ENCODE measurements at places on chromosomes 5 and 9.

- no peak for DNase-seq
Observed at GRCh38 chr5:173757403-173758209, 130.5 kb upstream of the CPEB4 start.

DNA sequence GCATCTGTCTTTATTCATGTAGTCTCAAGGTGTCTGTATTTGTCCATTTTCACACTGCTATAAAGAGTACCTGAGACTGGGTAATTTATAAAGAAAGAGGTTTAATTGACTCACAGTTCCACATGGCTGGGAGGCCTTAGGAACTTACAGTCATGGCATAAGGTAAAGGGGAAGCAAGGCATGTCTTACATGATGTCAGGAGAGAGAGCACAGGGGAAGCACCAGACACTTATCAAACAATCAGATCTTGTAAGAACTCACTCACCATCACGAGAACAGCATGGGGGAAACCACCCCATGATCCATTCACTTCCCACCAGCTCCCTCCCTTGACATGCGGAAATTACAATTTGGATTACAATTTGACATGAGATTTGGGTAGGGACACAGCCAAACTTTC lies 44.2 kb downstream of the NLN start:
- DNase-seq = no peak

GRCh38 chr5:58263296-58263695 lies 196.6 kb downstream of the PLK2 start:
- no peak for DNase-seq

GRCh38 chr5:123235781-123236180 lies 146.7 kb downstream of the PRDM6 start:
- DNase-seq = no peak

- DNase-seq = no peak
Observed at GRCh38 chr9:98536542-98537173, 172.1 kb downstream of the GABBR2 start.

GRCh38 chr5:135447298-135447929 lies at the start of gene DCANP1:
Gene DCANP1, minus strand, starts transcription at chr5:135447348. Its CDS starts 240 bp downstream, at chr5:135447108.
- DNase-seq = no peak

GRCh38 chr9:85079349-85079748 lies 409.8 kb downstream of the NTRK2 start:
- DNase-seq = no peak

DNA sequence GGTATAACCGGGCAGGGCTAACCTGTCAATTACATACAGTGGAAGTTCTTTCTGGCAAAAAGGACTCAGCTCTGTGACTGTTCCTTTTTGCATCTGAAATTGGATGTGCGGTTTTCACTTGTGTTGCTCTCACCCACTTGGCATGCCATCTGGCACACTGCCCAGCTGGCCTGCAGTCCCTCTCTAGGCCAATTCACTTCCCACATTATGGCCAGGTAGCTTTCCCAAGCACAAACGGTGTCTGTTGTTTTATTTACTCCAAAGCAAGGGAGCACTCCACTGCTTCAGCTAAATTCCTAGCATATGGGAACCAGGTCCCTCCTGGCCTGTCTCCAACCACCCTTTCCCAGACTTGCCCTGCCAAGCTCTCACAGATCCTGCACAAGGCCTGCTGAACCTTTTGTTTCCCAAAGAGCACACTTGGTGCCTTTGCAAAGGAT lies 132.5 kb downstream of the SEMA6A start:
- peak; percentile 17 for DNase-seq

DNA sequence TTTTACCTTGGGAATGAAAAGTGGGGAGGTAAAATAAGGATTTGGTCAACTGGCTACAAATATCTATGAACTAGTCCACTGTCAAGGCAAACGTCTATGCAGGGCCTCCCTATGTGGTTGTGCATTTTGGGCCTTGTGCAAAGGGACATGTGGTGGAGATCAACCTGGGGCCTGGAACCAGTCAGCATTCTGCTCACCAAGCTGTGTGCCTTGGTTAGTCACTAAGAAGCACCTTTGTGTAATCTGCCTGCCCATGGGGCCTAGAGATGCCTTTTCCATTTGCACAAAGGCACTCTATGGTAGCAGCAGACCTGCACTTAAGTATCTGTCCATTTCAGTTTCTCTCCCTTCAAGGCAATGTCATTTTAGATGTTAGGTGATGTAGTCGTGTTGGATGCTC lies 184.0 kb downstream of the GNAQ start:
- DNase-seq = no peak

- DNase-seq = no peak
Observed at GRCh38 chr9:135127718-135128670, 40.5 kb downstream of the OLFM1 start.

GRCh38 chr9:68731857-68732256 lies 26.8 kb downstream of the PIP5K1B start:
- no peak for DNase-seq

DNA sequence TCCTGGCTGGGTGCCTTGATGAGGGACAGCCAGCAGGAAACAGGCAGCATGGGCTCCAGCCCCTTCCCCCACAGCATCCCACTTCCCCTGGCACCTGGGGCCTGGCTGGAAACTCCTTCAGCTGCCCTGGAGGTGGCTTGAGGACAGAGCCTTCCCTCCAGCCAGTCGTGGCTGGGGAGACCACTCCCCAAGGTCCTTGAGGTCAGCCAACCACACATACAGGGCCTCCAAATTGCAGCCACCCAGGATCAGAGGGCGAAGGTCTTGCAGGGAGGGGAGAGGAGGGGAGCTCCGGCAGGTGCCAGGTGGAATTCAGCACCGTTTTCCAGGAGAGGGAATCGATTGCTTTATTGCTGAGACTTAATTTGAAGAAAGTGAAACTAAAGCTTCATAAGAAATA lies 280.4 kb downstream of the PBX3 start:
- no peak for DNase-seq

DNA sequence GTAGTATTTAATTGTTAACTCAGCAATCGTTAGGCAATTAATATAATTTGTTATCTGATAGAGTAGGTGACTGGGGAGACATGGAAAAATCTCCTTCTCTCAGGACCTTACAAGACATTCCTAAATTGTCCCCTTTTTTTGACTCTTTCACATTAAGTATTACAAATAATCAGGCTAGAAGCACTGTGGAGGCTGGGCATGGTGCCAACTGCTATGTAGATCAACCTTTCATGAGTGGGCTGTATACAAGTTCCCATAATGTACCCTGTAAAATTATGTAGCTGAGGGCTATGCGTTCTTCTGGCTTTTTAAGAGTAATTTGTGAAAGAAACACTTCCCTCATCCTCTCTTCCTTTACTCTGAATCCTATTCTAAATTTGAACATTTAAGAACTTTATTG lies 140.2 kb downstream of the NFIB start:
- no peak for DNase-seq

- no peak for DNase-seq
Observed at GRCh38 chr9:121895818-121896544, 197.1 kb downstream of the TTLL11 start.

DNA sequence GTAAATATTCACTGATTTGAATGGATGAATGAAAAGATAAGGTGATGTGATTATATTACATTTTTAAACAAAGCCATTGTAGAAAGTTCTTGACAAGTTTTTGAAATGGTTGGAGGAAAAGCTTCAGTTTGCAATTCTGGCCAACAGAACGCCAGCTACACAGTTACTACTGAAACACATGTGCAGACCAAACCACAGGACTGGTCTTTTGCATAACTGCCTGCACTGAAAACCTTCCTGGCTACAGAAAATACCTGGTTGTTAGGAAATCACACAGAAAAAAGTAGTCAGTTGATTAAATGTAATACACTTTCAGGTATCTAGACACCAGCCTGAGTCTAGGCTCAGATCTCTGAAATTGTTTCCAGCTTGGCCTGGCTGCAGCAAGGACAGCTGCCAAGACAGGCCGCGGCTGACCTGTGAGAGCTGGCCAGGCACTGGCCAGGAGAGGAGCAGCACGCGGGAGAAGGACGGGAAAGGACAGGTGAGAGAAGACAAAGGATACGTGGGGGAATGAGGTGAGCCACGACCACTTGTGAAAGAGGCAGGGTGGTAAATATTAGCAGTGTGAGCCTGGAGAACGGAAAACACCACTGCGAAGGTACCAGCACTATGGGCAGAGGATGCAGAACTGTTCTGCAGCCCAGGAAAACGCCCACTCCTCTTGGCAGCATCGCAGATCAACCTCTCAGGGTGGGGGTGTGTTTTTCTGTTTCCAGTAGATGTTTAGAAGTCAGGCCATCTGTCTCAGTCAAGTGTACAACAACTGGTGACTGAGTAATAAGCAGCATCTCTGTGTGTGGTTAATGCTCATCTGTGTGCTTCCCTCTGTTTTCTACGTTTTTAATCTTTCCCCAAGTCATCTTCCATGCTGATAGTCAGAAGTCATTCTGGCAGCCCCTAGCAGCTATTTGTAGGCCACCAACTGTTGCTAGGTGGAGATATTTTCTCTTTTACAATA lies 137.4 kb downstream of the SCAMP1 start:
- DNase-seq = no peak

GRCh38 chr5:64612344-64612961 lies 77.8 kb upstream of the SHISAL2B start:
- peak; percentile 53 for DNase-seq

DNA sequence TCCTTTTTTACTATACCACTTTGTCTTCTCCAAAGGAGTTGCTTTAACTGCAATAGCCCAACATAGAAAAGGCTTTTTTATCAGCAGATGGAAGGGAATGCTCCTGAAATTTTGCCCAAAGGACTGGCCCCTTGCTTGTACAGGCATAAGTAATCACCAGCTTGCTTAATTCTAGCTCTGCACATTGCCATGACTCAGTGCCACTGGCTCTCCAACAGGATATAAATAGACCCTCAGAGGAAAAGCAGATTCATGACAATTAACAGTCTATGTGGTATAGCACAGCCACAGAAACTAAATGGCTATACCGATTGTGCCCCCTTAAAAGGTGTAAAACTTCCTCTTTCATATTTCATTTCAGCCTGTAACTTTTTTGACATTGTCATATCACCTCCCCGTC lies 227.0 kb downstream of the ZNF608 start:
- peak; percentile 17 for DNase-seq

GRCh38 chr9:72315089-72315509 lies 49.9 kb downstream of the ZFAND5 start:
- peak; percentile 55 for DNase-seq

DNA sequence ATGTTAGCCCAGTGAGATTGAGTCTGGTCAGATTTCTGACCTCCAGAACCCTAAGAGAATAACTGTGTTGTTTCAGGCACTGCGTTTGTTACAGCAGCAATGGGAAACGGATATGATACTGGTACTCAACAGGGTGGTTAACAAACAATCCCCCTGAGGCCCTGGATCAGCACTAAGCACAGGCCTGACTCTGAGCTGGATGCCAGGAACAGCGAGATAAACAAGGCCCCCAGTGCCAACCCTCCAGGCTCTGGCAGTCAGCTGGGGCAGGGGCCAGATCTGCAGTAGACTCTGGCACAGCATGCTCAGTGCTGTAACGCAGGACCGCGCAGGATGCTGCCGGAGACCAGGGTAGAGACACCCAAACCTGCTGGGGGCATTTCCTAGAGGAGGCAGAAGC lies 22.1 kb downstream of the CPLX2 start:
- no peak for DNase-seq

Data from GM03348 (cell line).